ENCODE measurements at places on chromosomes 1 and 21.

GRCh38 chr1:84541679-84542078, 32.6 kb downstream of the CTBS start:
- no peak for DNase-seq

- DNase-seq = no peak
Observed at GRCh38 chr1:183962903-183963302, 74.6 kb downstream of the COLGALT2 start.

DNA sequence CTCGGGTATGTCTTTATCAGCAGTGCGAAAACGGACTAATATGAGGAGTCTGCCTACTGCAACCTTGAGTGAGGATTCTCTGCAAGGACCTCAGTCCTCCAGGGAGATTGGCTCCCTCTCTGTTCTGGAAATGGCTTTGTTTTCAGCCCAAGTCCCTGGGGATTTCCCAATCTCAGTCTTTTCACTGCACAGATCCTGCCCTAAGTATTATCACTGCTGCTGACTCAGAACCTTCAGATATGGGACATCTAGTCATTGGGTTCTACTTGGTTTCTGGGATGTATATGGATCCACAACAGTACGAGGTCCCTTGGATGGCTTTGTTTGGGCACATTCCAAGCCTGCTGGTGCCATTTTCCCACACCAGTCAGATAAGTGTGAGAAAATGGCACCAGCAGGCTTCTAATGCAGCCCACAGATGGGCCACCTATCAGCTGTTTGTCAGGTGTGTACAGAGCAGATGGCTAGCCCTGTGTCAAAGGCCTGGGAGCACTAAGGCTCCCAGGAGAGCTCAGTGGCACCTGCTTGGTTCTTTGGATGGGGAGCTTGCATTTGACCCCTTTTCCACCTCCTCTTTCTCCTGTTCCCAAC, 27.4 kb downstream of the ELF3 start:
- DNase-seq = no peak

DNA sequence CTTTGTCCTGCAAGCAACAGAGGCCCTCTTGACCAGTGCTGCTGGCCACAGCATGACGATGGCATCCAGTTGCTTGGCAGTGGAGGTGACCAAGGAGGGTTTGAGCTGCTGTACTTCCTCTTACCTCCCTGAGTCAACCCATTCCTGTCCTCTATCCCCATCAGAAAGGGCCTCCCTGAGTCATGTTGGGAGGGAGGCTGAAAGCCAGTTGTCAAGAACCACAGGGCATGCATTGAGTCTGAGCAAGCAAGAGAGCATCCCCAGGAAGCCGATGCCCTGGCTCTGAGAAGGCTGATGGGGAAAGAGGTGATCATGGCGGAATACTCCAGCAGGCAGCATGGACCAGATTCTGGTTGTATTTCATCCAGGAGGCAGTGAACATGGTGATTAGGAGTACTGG, 69.6 kb downstream of the LACTBL1 start:
- DNase-seq = no peak
